ENCODE measurements at places on chromosomes 4 and X. TPM values are rescaled to one million over a fixed set of nuclear protein-coding genes. Genes with fewer than 3 reads are reported as not detected.

DNA sequence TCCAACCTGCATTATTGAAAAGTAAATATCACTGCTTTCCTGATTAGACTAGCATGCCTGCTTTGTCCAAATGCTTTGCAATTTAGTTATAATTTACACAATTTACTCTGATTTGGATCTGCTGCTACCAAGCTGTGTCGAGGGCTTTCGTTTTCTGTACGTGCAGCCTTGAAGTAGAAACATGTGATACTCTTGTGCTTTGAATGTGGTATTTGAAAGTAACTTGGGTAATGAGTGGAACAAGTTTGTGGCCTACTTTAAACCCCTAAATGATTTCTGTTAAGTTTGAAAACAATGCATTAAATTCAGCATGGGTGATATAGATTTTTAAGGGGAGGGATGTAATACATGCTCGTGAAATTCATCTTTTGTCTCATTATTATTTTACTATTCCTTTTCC, 240.7 kb downstream of the IQCM start:
- no peak for DNase-seq

DNA sequence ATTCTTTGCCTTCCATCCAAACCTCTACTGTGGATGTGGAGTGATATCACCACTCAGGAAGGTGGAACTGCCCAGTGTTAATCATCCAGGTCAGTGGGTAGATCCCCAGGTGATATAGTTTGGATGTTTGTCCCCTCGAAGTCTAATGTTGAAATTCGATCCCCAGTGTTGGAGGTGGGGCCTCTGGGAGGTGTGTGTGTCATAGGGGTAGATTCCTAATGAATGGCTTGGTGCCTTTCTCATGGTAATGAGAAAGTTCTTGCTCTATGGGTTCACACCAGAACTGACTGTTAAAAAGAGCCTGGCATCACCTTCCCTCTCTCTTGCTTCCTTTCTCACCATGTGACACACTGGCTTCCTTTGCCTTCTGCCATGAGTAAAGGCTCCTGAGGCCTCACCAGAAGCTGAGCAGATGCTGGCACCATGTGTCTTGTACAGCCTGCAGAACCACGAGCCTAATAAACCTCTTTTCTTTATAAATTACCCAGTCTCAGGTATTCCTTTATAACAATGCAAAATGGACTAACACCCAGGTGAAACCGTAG, 6.8 kb upstream of the SOWAHB start:
- DNase-seq, result no peak

The MAGEC2 gene
- total RNA-seq, result not detected

DNA sequence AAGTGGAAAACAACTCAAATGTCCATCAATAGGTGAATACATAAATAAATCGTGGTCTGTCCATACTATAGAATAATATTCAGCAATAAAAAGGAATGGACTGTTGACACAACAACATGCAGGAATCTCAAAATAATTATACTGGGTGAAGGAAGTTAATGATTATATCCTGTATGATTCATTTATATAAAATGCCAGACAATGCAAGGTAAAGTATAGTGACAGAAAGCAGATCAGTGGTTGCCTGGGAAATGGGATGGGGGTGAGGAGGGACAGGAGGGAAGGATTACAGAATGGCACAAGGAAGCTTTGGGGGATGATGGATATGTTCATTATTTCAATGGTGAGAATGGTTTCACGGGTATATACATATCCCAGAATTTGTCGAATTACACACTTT, 12.3 kb downstream of the PYURF start:
- no peak for DNase-seq

GRCh38 chr4:58048491-58048890, 938.3 kb upstream of the IGFBP7 start:
- no peak for DNase-seq

DNA sequence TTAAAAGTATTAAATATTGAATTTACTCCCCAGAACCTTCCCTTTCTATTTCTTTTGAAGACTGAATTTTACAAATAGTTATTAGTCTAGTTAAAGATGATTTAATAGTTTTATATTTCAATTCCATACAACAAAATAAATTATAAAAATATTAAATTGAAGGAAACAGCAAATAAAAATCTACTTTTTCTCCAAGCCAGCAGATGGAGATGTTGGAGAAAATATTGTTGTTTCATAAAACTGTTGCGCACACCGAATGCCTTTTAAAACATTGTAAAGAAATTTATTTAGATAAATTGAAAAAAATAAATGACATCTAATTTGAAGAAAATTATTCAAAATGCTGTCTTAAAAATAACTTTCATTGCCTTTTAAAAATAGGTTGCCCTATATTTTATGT, 5.5 kb downstream of the GRIA2 start:
- DNase-seq, result no peak

The MAOB gene
- 0.30 TPM for total RNA-seq

DNA sequence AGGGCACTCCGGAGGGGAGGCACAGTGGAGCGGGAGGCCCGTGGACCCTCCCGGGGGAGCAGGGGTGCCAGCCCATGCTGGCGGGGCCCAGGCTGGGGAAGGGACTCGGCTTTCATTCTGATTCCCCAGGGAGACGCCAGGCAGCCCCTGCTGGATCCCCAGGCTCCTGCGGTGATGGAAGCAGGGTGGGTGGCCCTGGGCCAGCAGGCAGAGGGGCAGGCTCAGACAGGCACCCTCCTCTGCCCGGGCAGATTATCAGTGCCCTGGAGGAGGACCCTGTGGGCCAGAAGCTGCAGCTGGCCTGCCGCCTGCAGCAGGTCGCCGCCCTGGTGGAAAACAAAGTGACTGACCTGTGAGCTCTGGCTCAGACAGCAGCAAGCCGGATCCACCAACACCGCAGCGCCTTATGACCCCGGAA, 2.1 kb upstream of the SRPK3 start:
- DNase-seq, result no peak

The SRP72 gene
- 36.1 TPM for total RNA-seq

DNA sequence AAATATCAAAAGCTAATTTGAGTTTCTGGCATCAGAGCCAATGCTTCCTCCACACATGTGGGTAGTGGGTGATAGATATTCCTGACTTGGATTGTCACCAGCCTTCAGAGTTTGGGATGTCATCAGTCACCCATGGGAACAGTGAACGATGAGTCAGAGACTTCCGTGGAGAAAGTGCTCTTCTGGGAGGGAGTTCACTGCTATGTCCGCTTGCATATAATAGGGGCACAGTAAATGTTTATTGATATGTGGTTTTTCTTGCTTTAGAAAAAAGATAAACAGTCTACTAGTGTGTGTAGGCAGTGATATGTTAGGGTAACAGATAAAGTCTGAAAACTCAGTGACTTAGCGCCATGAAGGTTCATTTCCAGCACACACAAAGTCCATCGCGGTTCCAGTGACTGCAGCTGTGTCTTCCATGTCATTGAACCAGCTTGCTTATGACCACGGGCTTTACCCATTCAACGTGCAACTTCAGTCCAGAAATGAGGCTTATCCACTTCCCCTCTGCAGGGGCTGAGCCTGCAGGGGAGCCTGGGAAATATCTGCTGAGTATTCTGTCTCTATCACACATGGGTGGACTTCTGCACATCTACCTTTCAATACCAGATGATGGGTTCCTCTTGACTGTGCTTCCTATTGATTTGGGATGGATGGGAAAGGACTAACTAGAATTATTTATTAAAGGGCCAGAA, 87.7 kb upstream of the WWC2 start:
- DNase-seq, result no peak

GRCh38 chr4:176189891-176190795, 5.2 kb downstream of the SPATA4 start:
- DNase-seq, result peak; percentile 22

- DNase-seq, result no peak
These were observed 203.4 kb downstream of the SLC39A8 start for GRCh38 chr4:102141842-102142241.

The MND1 gene
- 12.3 TPM for total RNA-seq

GRCh38 chr4:39295784-39296183, 70.4 kb downstream of the RFC1 start:
- no peak for DNase-seq

DNA sequence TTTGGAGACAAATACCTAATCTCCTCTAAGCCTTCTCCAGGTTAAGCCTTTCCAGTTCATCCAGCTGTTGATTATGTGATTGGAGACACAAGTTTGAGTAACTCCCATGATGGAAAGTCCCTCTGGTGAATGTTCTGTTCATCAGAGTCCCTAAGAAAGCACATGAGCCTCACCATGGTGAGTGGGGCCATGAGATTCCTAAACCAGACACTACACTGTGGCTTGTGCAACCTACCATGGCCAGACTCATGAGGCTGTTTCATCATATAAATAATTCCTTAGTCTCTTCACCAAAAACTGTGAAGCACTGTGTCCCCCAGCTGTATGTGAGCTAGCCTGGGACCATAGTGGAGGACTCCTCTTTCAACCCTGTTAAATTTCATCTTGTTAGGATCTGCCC, 14.4 kb downstream of the PKD2 start:
- DNase-seq, result no peak

DNA sequence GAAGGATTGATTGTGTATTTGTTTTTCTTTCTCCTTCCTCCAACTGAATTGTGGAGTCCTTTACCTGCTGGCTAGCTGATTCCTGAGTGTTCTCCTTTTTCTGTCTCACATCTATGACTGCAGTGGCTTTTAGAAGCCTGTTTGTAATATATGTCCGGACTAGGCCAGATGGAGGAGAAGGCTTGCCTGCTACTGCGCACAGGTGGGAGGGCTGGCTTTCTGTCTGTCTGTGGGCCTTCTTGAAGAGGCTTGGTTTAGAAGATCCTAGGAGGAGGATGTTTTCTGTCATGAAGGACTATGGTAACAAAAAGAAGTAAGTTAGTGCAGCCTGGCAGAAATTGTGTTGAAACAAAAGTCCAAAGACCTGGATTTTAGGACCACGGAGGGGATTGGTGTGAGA, 8.5 kb downstream of the PPP1R3F start:
- no peak for DNase-seq

The PGAM4 gene
- not detected for total RNA-seq

The CENPE gene
- total RNA-seq, result 27.9 TPM

The WDFY3 gene
- 3.8 TPM for total RNA-seq

GRCh38 chrX:19064175-19064574, 58.1 kb downstream of the ADGRG2 start:
- peak; percentile 81 for DNase-seq

- no peak for DNase-seq
These were observed 64.0 kb downstream of the POLR2B start for GRCh38 chr4:57042711-57043169.

The SLC6A8 gene
- total RNA-seq, result 12.8 TPM

GRCh38 chrX:150767045-150767395, 73.8 kb downstream of the MTMR1 start:
- no peak for DNase-seq

The SPANXN3 gene
- total RNA-seq, result not detected

DNA sequence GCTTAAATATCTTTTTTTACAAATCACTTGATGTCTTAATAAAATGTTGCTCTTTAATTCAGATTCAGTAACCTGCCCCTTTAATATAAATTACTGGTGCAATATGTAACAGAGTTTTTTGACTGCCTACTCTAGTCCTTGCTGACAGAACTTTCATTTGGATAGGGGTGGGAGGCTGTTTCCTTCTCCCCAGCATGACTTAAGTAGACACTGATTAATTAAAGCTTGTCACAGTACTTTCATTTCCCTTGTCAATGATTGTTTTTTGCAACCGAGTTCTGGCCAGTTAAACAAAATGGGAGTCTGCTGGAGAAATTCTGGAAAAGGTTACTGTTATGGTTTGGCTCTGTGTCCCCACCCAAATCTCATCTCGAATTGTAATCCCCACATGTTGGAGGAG, 37.3 kb upstream of the BBS12 start:
- DNase-seq, result no peak

GRCh38 chr4:15002659-15003400, 549 bp downstream of the CPEB2 start:
- peak; percentile 64 for DNase-seq

DNA sequence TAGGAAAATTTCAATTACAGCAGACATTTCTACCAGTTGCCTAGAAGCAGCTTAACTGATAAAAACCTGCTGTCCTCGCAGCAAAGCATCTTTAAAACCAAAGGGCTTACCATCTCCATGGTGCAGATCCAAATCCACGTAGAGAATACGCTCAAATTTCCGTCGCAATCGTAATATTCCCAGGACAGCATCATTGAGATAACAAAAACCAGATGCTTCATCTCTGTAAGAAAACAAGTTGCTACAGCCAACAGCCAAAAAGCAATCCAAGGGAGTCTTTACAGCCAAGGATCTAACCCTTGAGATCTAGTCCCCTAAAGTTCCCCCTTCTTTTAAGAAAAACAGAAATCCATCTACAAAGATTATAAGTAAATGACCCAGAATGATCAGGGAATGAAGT, 77.6 kb downstream of the HDAC8 start:
- DNase-seq, result no peak

All from MG63 (cell line).